ENCODE measurements at places on chromosomes 1 and 21.

- DNase-seq: no peak
Observed at GRCh38 chr1:230303822-230304221, 122.3 kb downstream of the PGBD5 start.

- peak; percentile 96 for DNase-seq
Observed at GRCh38 chr1:168691541-168691940, 37.5 kb downstream of the DPT start.

- no peak for DNase-seq
Observed at GRCh38 chr21:44511219-44511937, 28.6 kb downstream of the KRTAP10-1 start.

DNA sequence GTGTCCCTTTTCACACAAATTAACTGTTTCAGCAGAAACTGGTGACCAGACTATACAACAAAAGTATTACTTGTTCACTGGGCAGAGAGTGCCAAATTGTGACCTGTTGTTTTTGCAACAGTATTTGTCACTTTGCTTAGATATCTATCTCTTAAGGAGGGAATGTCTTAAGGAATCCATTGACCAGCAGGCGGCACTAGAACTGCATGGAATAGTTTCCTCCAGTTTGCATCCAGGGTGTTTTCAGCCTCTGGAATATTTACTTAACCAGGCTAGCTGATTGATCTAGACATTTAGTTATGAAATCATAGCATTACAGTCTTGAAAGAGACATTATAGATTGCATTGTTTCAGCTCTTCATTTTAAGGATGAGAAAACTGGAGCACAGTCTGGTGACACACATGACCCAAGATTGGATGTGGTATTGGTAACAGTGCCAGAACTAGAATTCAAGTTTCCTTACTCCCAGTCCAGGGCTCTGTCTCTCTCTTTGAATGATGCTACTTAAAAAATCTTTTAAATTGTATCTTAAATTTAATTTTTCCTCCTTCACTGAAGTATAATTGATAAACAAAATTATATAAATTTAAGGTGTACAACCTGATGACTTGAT, 16.9 kb downstream of the RPTN start:
- peak; percentile 74 for DNase-seq

DNA sequence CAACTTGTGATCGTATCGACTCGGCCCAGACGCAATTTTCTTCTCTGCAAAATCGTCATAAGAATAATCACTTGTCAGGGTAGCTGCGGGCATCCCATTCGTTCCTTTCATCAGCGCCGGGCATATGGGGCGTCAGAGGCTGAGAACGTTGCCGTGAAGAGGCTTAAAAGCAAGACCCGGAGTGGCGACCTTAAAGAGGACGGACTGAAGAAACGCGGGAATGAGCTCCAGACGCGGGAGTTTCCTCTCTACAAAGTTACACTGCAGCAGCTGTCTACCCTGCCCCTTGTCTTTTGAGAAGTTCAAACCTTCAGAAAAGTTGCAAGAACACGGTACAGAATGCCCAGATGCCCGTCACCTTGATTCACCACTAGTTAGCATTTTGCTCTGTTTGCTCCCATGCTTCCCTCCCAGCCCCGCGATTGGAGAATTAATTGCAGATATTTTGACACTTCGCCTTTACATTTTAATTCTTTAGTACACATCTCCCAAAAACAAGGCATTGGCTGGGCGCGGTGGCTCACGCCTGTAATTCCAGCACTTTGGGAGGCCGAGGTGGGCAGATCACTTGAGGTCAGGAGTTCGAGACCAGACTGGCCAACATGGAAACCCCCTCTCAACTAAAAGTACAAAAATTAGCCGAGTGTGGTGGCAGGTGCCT, 967 bp downstream of the CENPS start:
- peak; percentile 56 for DNase-seq

DNA sequence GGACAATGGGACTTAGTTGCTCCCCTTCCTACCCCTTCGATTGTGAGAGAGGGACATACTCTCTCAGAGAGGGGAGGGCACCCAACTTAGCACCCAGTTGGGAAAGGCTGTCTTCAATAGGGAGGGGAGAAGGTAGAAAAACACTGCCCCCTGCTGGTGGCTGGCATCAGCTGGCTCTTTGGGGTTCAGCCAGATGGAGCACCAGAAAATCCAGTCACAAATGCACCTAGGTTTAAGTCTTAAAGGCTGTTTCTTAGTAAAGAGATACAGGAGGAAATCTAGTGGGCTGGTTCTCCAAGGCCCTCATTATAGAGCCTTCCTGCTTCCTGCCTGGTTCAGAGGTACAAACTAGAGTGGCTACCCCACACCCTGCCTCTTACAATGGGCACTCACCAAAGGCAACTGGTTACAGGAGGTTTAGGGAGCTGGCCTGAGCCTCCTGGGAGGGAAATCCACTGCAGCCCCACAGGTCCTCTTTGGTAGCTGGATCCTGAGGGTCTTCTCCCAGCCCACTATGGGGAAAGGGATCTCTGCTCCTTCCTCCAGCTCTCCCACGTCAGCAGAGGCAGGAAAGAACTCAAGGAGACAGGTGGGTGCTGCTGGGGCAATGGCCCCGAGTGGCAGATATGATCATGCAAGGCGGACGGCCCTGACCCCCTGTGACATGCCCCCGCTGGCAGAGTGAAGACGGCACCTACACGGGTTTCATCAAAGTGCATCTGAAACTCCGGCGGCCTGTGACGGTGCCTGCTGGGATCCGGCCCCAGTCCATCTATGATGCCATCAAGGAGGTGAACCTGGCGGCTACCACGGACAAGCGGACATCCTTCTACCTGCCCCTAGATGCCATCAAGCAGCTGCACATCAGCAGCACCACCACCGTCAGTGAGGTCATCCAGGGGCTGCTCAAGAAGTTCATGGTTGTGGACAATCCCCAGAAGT, 28.3 kb downstream of the EIF2D start:
- peak; percentile 75 for DNase-seq

GRCh38 chr1:61181067-61182038, 99.0 kb downstream of the NFIA start:
- DNase-seq: peak; percentile 88

DNA sequence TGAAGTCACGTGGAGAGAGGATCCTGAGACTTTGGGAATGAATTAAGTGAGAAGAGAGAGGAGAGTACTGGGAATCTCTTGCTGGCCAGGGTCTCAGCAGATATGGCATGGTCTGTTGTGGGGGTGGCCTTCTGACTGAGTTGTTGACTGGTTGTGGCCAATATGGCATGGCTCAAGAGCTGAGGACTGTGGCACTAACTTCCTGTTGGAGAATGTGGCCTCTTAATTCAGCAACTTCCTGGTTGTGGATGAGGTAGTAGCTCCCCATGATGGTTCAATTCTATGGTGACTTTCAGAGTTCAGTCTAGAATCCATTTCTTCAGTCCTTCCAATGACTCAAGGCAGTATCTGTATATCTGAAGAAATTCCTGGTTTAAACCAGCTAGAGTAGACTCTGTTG, 44.7 kb upstream of the PAXBP1 start:
- no peak for DNase-seq

- DNase-seq: no peak
Observed at GRCh38 chr21:42523211-42523610, 9.6 kb downstream of the SLC37A1 start.

DNA sequence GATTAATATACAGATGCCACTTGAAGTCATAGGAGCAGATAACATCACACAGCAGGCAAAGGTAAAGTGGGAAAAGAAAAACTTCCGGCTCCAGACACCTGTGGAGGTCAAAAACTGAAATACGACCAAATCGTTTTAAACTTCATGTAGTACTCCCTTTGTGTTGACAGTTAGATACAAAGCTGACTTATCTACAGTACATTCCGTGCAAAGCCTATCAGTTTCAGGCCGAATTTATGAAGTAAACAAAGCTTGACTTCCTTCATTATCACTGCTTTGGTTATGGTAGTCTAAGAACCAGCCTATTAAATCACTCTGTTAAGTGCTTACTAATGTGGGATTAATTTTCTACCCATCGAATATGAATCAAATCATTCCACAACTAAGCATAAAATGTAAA, 156.3 kb downstream of the SMYD3 start:
- no peak for DNase-seq

GRCh38 chr21:23960769-23961168, 1646.5 kb downstream of the MRPL39 start:
- DNase-seq: peak; percentile 90
